ENCODE measurements at places on chromosomes 3 and 15.

DNA sequence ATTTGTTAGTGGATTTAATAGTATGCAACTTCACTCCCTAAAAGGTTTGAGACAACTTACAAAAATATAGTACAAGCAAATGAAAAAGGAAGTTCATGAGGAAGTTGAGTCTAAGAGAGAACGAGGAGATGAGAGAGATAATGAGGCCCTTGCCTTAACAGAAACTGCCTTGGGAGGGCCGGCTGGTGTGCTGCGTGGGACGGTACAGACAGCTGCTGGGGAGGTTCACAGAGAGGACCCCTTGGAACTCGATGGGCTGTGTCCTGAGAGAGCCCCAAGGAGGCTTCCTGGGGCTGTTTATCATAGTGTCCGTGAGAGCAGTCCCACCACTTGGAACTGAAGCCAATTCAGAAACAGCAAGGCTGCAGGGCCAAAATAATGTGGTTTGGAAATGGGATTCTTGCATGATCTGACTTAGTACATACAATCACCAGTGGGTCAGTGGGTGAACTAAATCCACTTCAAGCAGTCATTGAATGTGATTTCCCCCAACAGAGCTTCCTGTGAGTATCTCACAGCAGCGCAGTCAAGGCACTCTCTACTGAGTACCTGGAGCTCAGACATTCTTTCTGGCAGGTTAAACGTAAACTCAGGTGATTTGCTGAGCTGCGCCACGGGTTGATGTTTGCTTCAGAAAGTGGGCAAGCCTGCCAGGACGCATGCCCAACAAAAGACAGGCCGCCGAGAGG lies 90.8 kb downstream of the CRTC3 start:
- peak; percentile 29 for DNase-seq

- no peak for DNase-seq
These were observed 15.4 kb upstream of the MSL2 start for GRCh38 chr3:136211547-136211946.

- DNase-seq, result no peak
These were observed 20.2 kb upstream of the KIF23 start for GRCh38 chr15:69393831-69394491.

DNA sequence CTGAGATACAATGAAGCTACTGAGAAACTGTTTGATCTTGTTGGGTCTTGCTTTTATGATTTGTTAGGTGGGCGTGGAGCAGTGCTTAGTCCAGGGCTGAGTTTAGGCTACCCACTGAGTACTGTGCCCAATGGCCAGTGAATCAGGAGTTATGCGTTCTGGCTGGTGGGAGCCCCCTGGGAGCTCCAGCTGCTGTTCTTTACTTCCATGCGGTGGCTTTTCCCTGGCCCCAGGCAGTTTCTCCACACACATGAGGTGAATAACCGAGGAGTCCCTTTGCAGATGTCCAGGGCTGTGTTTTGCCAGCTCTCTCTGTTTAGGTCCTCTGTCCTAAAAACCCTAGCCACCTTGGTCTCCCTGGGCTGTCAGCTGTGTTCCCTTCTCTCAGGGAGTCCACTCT lies 106.5 kb downstream of the KLF13 start:
- DNase-seq, result no peak

GRCh38 chr3:12901623-12902045 lies 60.3 kb upstream of the RPL32 start:
- DNase-seq, result no peak

GRCh38 chr3:127363171-127363570 lies 75.3 kb upstream of the PRR20G start:
- DNase-seq, result no peak

DNA sequence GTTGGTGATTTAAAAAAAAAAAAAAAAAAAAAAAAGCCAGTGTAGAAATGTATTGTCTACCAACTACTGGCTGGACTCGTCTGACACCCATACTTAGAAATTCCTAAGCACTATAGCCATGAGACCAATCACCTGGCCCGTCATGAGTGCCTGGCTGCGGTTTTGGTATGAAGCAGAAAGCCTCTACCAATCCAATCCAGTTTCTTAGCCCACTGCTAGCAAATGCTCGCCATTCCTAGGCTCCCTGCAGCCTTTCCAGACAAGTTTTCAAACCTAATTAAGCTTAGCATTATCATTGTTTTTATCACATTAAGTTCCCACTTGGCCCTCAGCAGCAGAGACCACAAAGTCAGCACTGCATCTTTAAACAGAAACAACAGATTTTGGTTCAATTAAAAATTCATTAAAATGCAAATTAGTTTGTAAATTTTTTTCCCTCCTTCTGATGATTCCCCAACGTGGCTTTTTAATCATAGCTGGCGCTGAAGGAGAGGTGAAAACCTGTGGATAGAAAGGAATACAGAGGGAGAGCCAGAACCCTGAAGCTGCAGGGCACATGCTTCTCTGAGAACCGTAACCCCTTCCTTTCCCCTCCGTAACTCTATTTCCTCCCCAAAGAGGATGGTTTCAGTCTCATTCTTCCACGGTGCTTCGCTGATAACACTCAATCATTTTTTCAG lies 32.2 kb upstream of the ST8SIA2 start:
- no peak for DNase-seq

Measured in activated naive CD4-positive, alpha-beta T cell treated with Interleukin-2 at 50 U/mL for 16 hours (primary cell).